SJSA1 (cell line): ENCODE measurements at places on chromosomes 2 and 18. TPM values are rescaled to one million over a fixed set of nuclear protein-coding genes. Genes with fewer than 3 reads are reported as not detected.

DNA sequence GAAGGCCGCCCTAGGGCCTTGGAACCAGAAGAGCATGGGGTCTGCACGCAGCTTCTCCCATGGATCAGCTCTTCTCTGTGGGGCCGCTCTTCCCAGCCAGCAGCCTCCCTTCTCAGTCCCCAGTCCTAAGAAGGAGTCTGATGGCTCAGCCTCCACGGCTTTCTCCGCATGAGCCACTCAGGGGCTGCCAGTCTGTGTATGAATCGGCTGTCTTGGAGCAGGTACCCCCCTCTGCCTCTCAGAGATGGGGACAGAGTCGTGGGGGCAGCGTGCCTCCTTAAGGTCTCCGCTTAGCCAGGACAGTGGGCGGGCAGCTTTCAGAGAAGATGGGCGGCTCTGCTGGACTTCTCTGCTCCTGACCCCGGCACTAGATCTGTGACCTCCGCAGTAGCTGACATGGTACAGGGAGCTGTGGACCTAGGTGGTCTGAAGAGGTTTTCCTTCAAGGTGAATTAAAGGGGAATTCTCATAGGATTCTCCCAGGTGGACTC, 21.6 kb downstream of the INPP5D start:
- DNase-seq: no peak

GRCh38 chr18:67318651-67319050, 197.9 kb downstream of the DSEL start:
- no peak for DNase-seq

DNA sequence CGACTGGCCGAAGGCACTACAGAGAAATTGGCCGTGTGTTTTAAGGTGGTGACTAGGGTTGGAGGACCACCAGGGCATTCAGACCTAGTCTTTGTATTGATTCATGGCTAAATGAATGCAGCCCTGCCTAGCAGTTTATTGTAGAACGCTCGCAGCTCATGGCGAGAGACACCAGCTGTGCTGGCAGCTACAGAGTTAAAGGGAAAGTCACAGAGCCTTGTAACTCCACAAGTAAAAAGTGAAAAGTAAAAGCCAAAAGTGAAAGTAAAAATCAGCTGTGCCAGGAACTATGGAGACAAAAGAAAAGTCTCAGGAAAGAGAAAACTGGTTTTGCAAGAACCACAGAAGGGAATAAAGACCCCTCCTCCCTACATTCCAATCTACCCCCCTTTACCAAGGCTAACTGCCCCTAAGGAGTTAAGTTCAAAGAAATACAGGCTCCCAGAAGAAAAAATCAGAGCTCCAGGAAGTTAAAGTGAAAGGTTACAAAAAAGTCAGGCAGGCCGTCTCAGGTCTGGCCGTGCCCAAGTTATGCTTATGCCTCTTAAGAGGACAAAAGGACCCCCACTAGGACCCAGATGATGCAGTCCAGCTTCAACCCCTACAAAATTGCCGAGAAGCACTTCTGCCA, 46.4 kb upstream of the SELENOI start:
- DNase-seq: peak; percentile 80

GRCh38 chr18:4847056-4847455, 350.0 kb downstream of the AKAIN1 start:
- no peak for DNase-seq

DNA sequence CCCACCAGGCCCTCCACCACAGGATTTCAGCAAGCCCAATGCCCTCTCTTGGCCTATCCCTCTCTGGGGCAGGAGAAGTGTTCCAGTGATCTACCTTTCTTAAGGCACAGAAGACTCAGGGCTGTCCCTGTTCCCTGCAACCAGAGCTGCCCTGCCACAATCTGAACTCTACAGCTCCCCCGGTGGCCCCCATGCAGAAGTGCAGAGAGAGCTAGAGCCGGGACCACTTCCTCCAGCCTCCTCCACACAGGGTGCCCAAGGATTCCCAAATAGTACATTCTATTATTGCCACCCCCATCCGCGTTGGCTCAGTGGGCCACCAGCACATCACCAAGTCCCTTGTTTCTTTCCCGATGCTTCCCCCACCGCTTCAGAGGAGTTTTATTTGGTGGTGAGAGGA, 114.8 kb upstream of the PTPRM start:
- no peak for DNase-seq

- DNase-seq: no peak
These were observed 9.6 kb downstream of the CHMP1B start for GRCh38 chr18:11860594-11861450.

GRCh38 chr2:106184857-106185256, 9.2 kb downstream of the UXS1 start:
- no peak for DNase-seq

- peak; percentile 50 for DNase-seq
These were observed 27.5 kb upstream of the FAM237A start for GRCh38 chr2:206614811-206615210.

- no peak for DNase-seq
These were observed 32.3 kb downstream of the AGAP1 start for GRCh38 chr2:235526166-235526565.

DNA sequence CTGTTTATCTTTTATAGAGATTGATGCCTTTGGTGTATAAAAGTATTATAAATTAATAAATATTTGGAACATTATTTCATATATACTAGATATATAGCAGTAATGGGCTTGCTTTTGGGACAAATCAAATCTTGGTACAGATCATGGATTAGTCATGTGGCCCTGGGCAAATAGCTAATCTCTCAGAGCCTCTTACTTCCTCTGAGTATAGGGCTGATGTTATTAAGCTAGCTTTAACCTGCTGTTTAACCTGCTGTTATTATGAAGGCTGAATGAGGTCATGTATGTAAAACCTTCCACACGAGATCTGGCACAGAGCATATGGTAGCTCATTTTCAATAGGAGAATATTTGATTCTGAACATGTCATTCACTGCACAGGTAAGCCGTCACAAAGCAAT, 5.7 kb downstream of the ITGB6 start:
- no peak for DNase-seq

GRCh38 chr2:237590272-237591140, at the start of gene RAB17:
Gene RAB17 (minus strand): TSS chr2:237590734. CDS start chr2:237586154, 4,580 bp downstream.
- no peak for DNase-seq

- DNase-seq: no peak
These were observed 215.6 kb downstream of the ARHGAP15 start for GRCh38 chr2:143344780-143345179.

GRCh38 chr2:1872602-1873183, 128.4 kb upstream of the PXDN start:
- DNase-seq: no peak

- no peak for DNase-seq
These were observed 32.5 kb downstream of the CFLAR start for GRCh38 chr2:201148434-201148990.

GRCh38 chr2:198297350-198297749, 493.0 kb downstream of the PLCL1 start:
- DNase-seq: no peak

DNA sequence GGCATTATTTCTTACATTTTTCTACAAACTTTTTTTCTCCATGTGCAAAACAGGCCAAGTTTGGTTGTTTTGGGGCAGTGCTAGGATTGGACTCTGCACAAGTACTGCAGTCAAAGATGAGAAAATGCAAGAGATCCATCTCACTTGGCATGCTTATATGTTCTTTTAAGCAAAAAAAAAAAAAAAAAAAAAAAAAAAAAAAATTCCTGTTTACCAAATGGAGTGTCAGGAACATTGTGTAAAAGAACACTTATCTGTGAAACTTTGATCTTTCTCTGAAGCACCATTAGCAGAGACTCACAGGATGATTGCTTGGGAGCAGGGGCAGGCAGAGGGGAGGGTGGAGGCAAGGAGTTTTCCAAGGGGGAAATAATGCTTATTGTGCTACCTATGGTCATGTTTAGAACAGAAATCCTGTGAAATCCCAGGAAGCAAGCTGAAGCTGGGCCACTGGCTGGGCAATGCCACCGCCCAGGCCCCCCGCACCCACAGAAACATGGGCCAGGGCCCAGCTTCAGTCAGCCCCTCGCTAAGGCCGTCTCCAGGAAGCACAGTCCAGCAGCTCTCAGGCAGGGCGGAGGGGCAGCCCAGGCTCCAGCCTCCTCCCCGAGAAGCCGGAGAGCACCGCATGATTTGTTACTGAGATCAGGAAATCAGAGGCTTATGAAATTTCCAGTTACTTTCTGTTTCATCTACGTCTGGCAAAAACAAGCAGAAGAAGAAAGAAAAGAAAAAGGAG, 229.4 kb downstream of the ZNF516 start:
- DNase-seq: no peak

- no peak for DNase-seq
These were observed 147.9 kb downstream of the MYT1L start for GRCh38 chr2:2183176-2183575.

DNA sequence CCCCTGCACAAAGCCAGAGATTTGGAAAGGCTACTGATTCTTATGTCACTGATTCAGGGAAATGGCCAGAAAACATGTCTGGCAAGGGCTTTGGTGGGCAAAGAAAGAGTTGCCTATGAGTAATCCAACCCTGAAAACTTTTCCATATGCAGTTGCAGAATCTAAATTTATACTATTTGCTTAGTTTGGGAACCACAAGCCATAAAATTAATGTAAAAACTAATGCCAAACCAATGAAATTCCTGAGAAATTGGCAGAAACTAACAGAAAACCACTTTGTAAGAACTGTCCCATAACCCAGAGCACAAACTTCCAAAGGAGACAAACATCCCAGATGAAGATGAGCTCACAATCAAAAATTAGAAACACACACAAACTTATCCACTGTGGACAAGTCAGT, 48.8 kb downstream of the TCF4 start:
- DNase-seq: no peak

The FOXD4L1 gene
- not detected in 2 replicates for total RNA-seq

The ABCB11 gene
- not detected in 2 replicates for total RNA-seq

The CRYGD gene
- total RNA-seq: not detected in 2 replicates

The UNC80 gene
- total RNA-seq: not detected in 2 replicates

The TMEM37 gene
- not detected in 2 replicates for total RNA-seq
